Dorsolateral prefrontal cortex (tissue), 122 donors: ENCODE measurements at places on chromosomes 3 and 15.

DNA sequence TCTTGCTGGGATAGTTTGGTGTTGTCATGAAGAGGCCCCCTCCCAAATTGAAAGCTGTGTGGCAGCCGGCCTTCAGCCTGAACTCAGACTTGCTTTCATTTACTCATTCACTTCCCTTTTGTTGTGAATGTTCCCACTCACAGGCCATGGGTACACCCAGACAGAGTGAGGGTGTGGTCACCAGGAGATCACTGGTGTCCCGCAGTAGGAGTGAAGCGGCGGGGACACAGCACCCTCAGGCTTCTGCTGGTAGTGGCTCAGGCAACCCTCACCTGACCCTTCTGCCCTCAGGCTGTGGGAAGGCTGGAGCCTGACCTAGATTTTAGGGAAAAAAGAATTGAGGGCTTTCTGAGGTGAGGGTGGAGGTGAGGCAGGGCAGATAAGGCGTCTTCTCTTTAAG is 244.4 kb downstream of the SOX2 start:
- DNase-seq: no peak

GRCh38 chr3:40187945-40188344 is 121.6 kb upstream of the EIF1B start:
- DNase-seq: no peak

- DNase-seq: no peak
Observed at GRCh38 chr15:26176831-26177230, 313.7 kb upstream of the ATP10A start.

DNA sequence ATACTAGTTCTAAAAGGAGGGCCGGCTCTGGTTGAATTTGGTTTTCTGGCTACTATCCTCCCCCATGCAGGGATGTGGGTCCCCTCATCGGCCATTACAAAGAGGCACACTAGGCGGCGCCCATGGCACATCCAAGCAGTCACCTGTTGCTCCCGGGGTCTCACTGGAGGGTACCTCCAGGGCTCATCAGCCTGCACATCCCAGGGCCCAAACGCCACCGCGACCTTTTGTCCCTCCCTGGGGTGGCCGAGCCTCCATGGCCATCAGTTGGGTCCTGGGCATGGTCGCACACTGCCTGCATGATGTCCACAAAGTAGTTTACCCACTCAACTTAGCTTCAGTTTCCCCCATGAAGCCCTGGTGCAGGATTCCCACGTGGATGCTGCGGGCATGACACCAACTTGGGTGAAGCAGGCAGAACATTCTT is 28.3 kb downstream of the IDH3A start:
- peak; percentile 41 for DNase-seq

GRCh38 chr3:15331072-15331605 is 1.2 kb downstream of the SH3BP5 start:
- no peak for DNase-seq

DNA sequence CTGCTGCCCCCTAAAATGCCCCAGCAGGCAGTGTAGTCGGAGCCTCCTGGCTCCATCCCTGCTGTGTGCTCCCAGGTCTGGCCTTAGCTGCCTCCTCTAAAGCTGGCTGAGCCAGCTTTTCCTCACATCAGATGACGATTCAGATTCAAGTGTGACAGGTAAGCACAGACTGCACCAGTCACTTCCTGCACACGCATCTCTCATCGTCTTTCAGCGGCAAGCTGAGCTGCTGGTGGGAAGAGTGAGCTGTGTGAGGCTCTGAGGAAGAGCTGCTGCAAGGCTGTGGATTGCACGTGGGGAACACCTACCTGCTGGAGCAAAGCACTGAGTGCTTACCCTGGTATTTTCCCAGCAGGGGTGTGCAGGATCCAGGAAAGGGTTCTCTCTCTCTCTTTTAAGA is 88.4 kb upstream of the RPL32 start:
- no peak for DNase-seq

DNA sequence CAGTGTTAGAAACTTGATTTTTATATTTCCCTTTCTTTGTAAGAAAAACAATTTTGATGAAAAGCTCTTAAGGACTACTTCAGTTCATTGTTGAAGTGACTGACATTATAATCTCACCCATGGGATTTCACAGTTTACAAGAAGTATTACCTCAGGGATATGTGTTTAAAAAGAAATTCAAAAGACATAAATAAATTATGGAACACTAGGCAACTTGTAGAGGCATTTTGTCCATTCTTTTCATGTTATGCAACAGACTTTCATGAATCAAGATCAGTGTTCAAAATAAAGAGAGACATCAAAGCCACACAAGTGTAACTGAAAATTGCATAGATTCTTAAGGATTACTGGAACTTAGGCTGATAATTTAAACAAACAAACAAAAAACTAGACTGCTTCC is 196.8 kb upstream of the AGTR1 start:
- DNase-seq: no peak

DNA sequence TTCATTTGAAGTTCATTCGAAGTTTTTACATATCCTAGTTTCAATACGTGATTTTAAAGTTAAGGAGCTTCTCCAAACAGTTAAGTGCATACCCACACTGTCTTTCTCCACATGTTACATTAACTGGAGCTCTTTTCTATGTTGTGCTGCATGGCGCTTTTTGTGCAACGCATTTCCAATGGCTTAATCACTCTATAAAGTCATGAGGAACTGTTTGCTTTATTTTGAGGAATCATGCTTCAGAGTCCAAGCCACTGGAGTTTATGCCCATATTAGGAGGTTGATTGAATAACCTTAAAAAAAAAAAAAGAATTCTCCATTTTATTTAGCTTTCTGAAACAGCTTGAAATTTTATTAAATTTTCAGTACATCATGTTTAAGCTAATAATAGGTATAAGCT is 109.4 kb upstream of the MBNL1 start:
- no peak for DNase-seq

DNA sequence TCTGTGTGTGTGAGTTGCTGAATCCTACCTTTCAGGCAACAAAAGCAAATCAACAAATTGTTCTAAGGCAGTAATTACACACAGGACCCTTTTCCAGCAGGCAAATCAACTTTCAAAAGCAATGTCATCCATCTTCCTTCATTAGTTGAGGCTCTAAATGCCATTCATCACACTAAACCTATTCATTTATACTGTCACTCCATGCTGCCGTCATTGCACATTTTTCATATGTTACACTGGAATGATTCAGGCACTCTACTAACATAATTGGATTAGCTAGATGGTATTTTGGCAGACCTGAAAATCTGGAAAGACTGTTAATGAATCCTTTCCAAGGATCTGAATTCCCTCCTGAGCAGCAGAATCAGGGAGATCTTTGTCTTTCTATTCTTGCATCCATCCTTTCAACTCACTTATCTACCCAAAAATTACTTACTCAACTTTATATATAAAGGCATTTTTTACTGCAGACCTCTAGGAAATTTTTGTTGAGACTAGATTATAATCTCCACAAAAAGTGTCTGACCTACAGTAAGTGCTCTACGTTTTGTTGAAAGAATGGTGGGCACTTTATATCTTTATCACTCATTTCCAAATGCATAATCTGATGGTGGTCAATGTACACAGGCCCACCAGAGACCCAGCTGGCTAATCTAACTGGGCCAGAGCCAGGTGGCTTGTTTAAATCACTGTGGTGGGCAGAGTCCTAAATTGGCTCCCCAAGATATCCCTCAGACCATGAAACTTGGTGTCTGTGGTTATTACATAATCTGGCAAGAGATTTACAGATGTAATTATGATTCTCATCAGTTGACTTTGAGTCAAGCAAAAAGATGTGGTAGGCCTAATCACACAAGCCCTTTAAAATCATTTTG is 25.0 kb downstream of the MIX23 start:
- DNase-seq: no peak

DNA sequence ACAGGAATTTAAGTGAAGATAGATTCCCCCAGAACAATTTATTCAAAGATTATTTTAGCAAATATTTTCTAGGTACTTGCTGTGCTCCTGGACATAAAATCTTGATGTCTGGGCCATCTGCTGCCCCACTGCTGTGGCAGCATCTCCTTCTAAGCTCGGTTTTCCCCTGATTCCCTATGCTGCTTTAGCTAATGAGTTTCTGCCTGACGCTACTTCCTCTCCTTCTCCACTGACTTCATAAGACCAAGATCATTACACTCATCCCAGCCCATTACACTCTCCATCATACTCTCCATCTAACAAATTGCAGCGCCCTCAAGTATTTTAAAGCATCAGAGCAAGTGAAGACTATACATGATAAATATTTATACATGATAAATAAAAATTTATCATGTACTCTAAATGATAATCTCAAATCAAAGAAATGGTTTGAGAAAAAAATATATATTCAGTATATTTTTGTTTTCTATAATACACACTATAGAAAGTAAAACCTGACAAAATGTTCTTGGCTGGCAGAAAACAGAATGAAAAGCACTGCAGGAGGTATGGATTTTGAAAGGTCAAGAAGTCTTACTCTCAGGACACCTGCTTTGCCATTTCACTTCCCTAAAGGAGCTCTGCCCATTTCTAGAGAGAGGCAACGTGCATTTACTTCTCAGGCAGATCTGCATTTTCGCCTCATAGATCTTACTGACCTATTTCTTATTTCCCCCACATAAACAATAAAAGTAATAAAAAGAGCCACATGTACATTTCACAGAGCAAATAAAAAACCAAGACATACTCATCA is 232.0 kb downstream of the KCNMB2 start:
- DNase-seq: no peak

- DNase-seq: no peak
Observed at GRCh38 chr15:98738689-98739401, 90.5 kb downstream of the IGF1R start.

GRCh38 chr3:31770822-31771326 is 210.2 kb downstream of the OSBPL10 start:
- DNase-seq: no peak

- DNase-seq: no peak
Observed at GRCh38 chr15:25410649-25411048, 28.2 kb downstream of the UBE3A start.

- DNase-seq: no peak
Observed at GRCh38 chr15:99605490-99605931, 39.7 kb downstream of the MEF2A start.

DNA sequence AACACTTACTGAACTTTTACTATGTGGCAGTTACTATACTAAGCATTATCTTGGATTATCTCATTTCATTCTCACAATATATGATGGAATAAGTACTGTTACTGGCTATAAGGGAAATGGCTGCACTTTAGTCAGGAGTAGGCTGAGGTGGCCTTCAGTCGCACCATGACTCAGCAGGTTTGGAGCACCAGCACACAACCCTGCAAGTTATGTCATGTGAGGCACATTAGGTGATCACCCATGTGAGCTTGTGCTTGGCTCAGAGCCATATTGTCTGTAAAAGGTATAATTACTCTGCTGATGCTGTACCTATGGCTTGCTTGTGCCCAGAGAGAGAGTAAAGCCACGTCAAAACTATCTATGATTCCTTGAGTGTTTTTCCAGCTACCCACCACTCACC is 54.1 kb upstream of the TIPARP start:
- DNase-seq: no peak

GRCh38 chr3:99714575-99714974 is 76.2 kb downstream of the COL8A1 start:
- no peak for DNase-seq

DNA sequence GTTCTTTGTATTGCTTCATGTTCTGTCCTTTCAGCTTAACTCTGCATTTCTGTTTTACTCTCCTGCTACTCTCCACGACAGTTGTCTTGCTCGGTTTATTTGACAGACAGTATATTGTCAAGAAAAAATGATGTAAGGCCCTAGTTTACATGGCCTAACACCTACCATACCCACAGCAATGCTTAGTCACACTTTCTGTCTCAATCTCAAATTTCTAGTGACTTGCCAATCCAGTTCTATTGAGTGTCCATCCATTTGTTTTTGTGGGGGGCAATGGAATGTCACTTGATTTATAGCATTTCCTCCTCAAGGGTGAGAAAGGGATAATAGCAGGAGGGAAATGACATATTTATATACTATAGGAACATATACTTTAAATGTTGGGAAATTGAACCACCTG is 676.2 kb downstream of the NAALADL2 start:
- no peak for DNase-seq

GRCh38 chr15:78982736-78983135 is 37.9 kb upstream of the CTSH start:
- DNase-seq: no peak

DNA sequence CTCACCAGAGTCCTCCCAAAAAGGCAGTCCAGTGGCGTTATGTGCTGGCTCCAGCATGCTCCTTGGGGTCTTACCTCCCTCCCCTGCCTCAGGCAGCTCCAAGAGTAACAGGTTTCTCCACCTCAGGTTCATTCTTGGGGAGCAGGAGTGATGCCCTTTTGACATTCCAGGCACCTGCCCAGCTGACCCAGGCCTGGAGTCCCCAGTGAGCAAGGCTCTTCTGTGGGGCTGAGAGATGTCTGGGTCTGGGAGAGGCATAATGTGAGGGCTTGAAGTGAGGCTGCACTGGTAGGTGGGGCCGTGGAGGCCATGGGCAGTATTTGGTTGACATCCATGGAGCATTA is 15.3 kb downstream of the PXYLP1 start:
- DNase-seq: no peak

DNA sequence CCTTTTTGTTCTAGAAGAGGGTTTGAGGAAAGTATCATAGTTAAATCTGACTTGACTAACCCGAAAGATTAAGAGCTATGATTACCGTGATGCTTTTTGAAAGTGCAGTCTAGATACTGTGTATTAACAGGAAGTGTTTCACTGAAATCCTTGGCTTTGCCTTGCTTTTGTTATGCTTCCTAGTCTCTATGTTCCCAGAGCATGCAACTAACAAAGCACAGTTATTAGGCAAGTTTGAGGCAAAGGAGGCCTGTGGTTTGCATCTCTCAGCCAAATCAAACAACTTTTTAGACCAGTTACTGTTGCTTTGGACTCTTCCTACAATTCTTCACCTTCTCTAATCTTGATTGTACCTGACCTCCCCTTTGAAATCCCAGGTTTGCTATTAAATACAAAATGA is 3.9 kb downstream of the LXN start:
- DNase-seq: no peak

DNA sequence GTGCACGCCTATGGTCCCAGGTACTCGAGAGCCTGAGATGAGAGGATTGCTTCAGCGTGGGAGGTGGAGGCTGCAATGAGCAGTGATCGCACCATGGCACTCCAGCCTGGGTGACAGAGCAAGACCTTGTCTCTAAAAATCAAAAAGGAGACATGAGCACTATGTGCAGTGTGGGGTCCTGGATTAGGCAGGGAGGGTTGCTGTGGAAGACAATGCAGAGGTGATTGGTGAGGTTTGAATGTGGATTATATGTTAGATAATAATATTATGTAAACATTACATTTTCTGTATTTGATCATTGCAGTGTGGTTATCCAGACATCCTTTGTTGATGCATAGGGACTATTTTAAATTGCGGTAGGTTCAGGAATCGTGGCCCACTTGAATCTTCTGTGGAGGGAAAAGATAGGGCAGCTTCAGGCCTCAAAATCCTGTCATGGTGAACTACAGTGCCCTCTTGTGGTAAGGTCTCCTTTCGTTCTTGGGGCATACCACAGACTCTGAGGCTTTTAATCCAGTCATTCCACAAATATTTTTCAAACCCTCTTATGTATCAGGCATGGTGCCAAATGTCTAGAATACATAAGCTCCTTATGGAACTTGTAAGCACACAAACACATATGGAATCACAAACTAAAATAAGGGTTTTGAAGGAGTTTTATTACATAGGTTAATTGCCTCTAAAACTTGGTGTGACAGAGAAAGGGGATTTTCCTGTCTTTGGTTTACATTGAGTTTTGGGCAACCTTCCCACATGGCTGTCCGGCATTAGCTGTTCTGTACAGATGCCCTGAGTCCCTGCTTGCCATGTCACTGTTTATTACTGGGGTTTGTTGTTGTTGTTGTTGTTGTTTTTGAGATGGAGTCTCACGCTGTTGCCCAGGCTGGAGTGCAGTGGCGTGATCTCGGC is 37.7 kb downstream of the GPD1L start:
- DNase-seq: no peak
